Aorta (tissue), 5 donors: ENCODE measurements at places on chromosomes 5 and 9. TPM values are rescaled to one million over a fixed set of nuclear protein-coding genes. Genes with fewer than 3 reads are reported as not detected.

The SPDL1 gene
- total RNA-seq: 6.4 TPM

The BTNL8 gene
- total RNA-seq: 0.30 TPM

The NEURL1B gene
- 65.8 TPM for total RNA-seq

The LHX3 gene
- not detected for total RNA-seq

The LCN6 gene
- total RNA-seq: 24.2 TPM
